ENCODE measurements at places on chromosomes 13 and 19. TPM values are rescaled to one million over a fixed set of nuclear protein-coding genes. Genes with fewer than 3 reads are reported as not detected.

MEF2B gene
- polyA plus RNA-seq = 2.1 TPM

SRRM5 gene
- 0.39 TPM for polyA plus RNA-seq

CD22 gene
- 12.3 TPM for polyA plus RNA-seq

CEBPA gene
- polyA plus RNA-seq = 10.1 TPM

GRIN3B gene
- 0.09 TPM for polyA plus RNA-seq

ZNF134 gene
- polyA plus RNA-seq = 9.0 TPM

NKPD1 gene
- 0.59 TPM for polyA plus RNA-seq

TMC4 gene
- 15.4 TPM for polyA plus RNA-seq

LGI4 gene
- 9.8 TPM for polyA plus RNA-seq

GRCh38 chr19:30882411-30883005 is 466.7 kb downstream of the TSHZ3 start:
- no peak for DNase-seq

GRCh38 chr13:23743278-23744076 is 145.7 kb downstream of the MIPEP start:
- peak; percentile 43 for DNase-seq

DNA sequence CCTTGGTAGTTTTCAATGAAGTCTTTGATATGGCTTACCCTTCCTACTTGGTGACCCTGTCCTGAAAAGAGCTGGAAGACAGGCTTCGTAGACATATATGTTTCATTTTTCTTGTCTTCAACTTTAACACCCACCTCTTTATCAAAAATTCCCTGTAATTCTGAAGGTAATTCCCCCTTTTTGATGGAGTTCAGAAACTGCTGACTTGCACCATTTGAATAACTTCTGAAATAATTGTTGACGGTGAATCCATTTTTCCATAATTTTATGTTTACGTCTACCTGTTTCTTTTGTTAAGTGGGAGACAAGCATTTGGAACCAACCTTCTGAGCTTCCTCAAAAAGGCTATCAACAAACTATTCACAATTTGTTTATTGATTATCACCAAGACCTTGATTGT is 14.6 kb upstream of the ZNF177 start:
- DNase-seq = no peak

DNA sequence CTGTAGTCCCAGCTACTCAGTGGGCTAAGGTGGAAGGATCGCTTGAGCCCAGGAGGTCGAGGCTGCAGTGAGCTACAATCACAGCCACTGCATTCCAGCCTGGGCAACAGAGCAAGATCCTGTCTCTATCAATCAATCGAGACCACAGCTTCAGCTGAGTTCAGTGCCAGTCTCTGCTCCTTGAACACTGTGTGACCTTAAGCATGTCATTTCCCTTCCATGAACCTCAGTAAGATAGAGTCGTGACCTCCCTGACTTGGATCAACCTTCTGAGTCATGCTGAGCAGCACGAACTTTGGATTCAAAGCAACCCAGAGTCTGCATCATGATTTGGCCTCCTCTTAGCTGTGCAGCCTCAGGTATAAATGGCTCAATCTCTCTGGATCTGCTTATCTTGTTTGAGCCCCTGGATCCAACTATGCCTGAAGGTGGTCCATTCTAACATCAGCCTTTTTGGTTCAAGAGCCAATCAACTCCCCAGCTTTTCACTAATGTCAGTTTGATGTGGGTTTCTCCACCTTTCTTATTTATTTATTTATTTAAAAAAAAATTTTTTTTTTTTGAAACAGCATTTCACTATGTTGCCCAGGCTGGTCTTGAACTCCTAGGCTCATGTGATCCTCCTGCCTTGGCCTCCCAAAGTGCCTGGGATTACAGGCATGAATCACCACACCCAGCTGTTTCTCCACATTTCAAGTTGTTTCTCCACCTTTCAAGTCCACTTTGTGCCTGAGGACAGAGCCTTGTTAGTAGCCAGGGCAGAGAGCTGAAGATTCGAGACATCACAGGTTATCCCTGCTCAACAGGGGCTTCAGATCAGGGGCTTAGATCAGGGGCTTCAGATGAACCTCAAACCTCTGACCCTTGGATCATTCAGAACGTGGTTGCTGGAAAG is 26.4 kb downstream of the PTPRS start:
- no peak for DNase-seq

GRCh38 chr13:94352057-94352456 is 127.4 kb downstream of the DCT start:
- DNase-seq = no peak

DNA sequence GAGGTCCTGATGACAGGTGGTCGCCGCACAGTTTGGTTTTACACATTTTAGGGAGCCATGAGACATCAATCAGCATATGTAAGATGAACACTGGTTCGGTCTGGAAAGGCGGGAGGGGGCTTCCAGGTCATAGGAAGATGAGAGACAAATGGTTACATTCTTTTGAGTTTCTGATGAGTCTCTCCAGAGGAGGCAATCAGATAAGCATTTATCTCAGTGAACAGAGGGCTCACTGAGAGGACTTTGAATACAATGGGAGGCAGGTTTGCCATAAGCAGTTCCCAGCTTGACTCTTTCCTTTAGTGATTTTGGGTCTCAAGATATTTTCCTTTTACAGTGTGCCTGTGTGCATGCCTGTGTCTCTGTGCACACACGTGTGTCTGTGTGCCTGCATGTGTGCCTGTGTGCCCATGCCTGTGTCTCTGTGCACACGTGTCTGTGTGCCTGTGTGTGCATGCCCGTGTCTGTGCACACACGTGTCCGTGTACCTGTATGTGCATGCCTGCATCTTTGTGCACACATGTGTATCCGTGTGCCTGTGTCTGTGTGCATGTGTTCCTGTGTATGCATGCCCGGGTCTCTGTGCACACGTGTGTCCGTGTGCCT is 35.5 kb upstream of the TMEM255B start:
- DNase-seq = no peak

DNA sequence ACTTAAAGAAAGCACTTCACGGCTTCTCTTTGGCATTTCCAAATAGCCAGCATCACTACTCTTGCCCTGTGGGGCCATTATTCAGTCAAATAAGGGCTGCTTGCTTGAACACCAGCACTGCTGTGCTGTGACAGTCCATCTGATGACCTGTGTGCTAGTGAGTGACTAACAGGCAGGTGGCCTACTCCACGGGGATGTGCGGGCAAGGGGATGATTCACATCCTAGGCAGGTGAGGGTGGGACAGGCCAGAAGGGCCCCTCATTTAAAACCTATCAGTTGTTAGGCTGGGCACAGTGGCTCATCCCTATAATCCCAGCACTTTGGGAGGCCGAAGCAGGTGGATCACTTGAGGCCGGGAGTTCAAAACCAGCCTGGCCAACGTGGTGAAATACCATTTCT is 8.2 kb downstream of the CCNE1 start:
- DNase-seq = no peak

DNA sequence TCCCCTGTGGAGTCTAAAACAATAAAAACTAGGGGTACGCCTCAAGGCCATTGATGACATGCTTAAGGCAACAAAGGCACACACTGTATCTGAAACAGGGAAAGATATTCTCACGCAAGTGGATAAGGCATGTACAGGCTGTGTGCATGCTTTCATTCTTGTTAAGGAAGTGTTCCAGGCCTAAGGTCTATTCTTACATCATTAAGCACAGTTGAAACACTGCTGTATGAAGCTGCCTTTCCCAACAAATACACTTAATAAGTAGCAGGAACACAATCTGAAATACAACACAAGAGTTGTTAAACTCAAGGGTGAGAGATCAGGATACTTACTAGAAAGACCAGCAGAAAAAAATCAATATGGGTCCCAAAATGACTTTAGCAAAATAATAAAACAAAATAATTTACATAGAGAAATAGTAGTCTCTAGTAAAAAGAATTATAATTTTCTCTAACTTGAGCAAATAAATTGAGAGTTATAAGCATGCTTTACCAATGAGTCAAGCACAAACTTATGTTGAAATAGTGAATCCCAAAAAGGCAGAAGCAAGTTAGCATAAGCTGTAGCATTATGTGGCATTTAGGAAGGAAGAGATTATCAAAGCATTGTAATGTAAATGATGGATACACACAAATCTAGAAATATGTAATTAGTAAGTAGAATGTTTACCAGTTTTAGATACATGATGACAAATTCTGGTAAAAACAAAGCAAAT is 796.9 kb downstream of the SLITRK1 start:
- DNase-seq = no peak

DNA sequence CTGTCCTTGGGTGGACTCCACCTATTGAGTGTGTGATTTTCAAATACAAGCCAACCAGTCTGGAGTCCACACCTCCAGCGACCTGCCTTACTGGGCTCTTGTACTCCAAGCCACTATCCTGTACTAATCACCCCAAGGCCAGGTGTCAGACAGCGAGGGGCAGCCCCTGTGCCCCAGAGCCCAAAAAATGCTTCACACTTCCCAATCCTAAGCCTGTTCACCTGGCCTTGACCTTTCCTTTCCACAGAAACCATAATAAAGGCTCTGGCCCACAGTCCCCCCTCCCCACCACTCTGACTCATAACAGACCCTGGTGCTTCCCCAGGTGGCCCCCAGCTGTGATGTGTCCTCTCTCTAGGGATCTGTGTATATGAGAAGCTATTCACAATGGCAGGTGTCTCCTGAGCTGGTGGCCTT is 3.9 kb downstream of the CD209 start:
- DNase-seq = no peak

DNA sequence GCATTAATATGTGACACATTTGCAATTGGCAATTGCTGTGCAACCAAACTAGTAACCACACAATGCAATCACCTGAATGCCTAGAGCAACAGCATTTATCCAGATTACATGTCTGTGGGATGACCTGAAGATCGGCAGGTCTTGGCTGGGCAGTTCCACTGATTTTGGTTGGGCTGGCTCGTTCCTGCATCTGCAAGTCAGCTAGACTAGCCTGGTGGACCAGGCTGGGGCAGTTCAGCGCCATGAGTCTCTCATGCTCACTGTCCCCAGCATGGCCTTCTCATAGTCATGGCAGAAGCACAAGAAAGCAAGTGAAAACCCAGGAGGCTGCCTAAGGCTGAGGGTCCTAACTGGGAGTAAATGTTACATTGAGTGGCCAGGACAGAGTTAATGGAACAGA is 229.1 kb upstream of the TSHZ3 start:
- DNase-seq = no peak

DNA sequence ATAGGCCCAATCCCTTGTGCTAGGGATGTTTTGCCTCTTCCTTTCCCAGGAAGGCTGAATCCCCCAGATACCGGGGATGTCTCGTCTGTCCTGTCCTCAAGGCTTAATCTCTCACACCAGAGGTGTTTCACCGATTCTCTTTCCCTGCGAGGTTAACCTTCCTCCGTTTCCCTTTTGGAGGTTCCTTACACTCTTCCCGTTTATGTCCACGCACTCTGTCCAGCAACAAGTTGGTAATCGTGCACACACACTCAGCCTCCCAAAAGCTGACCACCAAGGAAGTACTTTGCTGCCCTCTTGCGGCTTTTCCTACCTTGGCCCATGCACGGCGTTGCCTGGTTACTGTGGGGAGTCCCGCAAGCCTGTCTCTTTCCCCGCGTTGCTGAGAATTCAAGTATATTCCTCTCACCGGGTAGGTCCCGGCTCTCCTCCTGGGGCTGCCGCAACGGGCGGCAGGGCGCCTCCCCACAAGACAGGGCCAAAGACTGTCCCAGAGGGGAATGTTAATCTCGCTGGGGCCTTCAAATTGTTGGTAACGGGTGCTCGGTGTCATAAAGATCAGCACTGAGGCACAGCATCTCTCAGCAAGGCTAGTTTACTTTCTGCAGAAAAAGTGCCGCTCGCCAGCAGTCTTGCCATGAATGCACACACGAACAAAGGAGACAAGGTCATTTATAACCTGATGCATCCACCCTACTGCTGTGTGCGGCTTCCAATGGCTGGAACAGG is 36.7 kb upstream of the CD177 start:
- no peak for DNase-seq

Data from thymus (tissue), 14 donors.